AG04450 (cell line): ENCODE measurements at places on chromosomes 2 and 18.
A peak's percentile ranks its signal among the peaks of the same experiment; 100 is the strongest.

DNA sequence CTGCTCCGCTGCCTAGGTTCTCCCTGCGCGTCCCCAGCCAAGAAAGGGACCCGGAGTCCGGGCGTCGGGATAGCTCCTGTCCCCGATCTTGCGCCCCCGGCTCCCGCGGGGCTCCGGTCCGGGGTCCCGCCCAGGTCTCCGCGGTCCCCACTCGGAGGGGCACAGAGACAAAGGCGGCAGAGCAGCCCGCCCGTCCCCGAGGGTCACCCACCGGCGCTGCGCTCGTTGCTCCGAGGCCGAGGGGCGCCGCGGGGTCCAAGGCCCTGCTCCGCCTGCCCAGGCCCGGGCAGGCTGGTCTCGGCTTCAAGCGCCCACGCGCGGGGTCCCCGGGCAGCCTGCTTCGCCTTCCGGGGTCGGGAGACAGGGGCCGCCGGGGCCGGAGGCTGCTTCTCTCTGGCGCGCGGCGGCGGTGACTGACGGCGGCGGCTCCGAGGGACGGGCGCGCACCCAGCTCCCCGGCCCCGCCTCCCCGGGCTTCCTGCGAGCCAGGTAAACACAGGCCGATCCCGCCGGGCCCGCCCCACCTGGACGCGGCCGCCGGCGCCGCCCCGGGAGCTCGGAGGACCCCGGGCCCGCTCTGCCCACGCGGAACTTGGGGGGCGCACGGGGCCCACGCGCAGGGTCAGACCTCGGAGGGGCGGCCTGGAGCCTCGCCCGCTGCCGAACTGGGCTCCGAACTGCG, at the start of gene MBP:
TSS of gene MBP (minus strand) at position 415 of the 682 bp plus-strand sequence. CDS start 27,522 bp downstream, outside the sequence.
- DNase-seq, result no peak

GRCh38 chr2:108932736-108933332, 56.2 kb downstream of the EDAR start:
- DNase-seq, result no peak

DNA sequence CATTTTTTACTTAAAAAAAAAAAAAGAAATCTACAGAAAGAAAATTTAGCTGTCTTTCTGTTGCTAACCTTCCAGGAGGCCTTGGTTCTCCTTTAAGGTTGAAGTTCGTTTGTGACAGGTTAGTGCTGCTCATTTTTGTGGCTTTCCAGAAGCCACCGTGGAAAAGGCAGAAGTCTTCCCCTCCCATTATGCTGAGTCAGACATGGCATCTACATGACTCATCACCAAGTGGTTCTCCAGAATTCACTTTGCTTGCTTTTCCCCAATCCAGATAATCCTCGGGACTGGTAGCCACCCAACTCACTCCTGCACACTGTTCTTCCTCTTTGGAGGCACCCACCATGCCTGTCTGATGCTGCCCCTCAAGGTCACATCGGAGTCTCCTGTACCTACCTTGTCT, 228.7 kb downstream of the PIK3C3 start:
- DNase-seq, result peak; percentile 16

DNA sequence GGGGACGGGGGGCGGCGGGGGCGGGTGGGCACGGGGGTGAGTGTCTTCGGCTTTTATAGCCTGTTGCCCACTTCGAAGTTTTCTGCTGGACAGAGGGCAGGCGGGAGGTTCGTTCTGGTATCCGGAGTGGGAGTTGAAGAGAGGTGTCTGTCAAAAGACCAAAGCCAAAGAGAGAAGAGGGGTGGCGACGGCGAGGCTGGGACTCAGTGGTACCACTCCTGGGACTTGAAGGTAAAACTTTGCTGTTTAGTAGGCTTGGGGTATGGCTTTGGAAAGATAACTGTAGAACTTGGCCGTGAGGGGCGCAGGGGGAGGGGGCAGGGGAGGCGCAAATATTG, 215.8 kb upstream of the DTNA start:
- no peak for DNase-seq

GRCh38 chr2:227450926-227451654, 20.9 kb upstream of the AGFG1 start:
- no peak for DNase-seq

- DNase-seq, result peak; percentile 11
Observed at GRCh38 chr2:101349893-101350662, 37.2 kb downstream of the CREG2 start.

- DNase-seq, result no peak
Observed at GRCh38 chr2:165897726-165898125, 55.9 kb downstream of the TTC21B start.

DNA sequence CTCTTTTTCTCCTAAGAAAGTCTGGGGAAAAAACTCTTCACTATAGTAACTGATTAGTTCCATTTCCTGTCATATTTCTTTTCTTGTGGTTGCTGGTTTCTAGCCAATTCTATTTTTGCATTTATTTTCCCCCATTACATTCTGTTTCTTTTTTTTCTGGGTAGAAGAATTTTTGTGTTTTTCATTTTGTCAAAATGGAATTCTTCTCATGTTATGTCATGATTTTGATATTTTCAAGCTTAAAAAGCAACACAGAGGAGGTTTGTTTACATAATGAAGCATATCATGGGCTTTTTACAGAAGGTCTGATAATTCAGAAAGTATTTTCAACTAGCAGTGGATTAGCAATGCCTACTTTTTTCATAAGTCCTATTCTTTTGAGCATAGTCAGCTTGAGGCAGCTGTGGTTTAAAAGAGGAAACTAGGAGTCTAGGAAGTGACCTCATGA, 102.0 kb downstream of the MAP2 start:
- peak; percentile 67 for DNase-seq

DNA sequence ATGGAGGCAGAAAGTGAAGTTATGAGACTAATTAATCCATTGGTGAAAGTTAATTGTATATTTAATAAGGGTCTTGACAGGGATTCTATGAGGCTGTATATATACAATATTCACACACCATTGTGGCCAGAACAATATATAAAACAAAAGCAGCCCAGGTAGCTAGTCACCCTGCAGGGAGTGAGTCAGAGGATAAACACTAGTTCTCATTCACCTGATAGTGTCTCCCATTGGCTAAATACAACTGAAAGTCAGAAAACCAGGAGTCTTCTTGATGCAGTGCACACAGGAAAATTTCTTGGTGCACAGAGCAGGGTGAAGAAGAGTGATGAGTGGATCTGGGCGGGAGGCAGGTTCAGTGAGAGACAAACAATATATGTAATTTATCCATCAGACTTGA, 465.2 kb downstream of the ERBB4 start:
- no peak for DNase-seq

- no peak for DNase-seq
Observed at GRCh38 chr2:96656540-96656939, 14.0 kb downstream of the FER1L5 start.

DNA sequence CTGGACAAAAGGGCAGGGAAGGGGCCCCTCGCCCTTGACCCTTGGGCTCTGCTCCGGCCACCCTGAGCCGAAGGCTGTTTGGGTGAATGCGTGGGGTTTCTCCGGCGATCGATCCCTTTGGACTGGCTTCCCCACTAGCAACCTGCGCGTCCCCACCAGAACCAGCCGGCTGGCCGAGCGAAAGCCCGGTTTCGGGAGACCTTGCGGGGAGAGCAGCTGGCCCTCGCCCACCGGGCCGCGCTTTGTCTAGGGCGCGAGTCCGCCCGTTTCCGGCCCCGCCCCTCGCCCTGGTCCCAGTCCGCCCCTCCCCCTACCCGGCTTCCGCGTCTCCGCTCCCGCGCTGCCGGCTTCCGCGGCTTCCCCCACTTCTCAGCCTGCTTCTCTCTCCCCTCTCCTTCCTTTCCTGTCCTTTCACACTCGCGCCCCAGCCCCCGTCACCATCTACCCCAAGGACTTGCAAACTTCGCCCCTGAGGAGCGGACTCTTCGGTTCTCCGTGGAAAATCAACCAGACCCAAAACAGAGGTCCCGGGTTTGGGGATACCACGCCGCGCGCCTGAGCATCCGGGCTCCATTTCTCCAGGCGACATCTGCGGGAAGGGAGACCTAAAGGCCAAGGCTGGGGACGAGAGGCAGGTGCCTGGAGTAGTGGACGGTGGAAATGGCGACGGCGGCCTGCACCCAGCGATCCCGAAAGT, 48.0 kb upstream of the ATP6V1B1 start:
- no peak for DNase-seq

DNA sequence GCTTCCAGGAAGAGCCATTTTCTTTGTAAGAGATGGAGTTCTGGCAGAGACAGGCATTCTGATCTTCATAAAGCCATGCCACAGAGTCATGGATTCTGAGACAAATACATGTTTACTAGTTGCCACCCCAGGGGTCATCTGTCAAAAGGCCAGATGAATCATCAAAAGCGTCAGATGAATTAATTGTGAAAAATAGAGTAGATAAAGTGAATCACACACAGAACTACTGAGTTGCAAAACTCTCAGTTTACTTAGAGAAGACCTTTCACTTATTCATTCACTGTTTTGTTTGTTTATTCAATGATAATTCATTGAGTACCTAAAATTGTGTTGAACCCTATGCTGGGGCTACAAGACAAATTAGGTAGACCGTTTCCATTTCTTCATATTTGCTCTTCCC, 157.7 kb upstream of the SERPINE2 start:
- no peak for DNase-seq

DNA sequence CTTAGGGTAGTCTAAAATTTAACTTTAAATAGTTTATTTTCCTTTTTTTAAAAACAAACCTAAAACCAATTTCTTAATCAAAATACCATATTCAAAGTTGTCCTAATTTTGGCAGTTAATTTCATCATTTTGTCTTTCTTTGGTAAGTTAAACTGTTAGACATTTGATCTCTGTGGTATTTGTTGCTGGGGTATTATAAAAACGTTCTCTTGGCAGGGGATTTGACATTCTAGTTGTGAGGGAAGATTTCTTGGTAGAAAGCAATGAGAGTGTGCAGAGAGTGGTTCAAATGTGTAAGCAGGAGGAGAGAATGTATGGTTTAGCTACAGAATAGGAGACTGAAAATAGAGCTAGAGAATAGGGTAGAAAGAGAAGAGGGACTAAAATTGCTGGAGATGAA, 14.6 kb downstream of the GULP1 start:
- no peak for DNase-seq

- no peak for DNase-seq
Observed at GRCh38 chr18:77111449-77111848, 21.1 kb downstream of the MBP start.

GRCh38 chr2:147937744-147938349, 82.7 kb downstream of the ORC4 start:
- no peak for DNase-seq

GRCh38 chr2:25822190-25823117, 55.8 kb downstream of the ASXL2 start:
- no peak for DNase-seq

DNA sequence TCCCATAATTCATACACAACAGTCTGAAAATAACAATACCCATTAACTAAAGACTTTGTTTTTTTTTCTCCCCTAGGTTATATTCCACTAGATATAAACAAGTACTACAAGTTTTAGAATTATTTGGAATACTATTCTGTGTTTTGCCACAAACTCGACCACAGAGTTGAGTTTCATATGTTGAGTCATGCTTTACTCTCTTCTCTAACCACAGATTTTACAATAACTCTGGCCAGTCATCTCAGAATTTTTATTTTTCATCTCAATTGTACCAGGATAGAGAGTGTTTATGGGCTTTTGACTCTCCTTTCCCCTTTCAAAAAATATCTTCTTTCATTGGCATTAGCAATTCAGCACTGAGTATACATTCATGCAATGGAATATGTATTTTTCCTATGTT, 348.7 kb upstream of the GALNT5 start:
- DNase-seq, result peak; percentile 46

- DNase-seq, result no peak
Observed at GRCh38 chr2:240209493-240209892, 69.0 kb upstream of the OTOS start.

GRCh38 chr2:128026448-128027277, 1.2 kb downstream of the SAP130 start:
- no peak for DNase-seq

GRCh38 chr2:159998961-159999360, 63.5 kb downstream of the PLA2R1 start:
- DNase-seq, result no peak

DNA sequence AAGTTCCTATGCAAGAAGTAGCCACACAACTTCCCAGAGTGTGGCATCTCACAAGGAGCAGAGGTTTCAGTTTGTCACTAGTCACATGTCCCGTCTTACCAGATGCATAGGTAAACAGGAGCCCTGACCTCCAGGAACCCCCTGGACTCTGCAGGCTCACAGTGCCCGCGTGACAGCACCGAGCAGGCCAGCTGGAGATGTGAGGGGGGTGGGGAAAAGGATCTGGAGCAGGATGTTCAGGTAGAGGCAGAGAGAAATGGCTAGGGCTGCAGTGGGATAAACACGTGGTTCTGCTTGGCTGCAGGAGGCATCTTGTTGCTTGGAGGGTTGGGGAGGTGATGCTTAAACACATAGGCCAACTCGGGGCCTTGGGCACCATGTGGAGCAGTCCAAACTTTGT, 54.2 kb downstream of the IMPA2 start:
- no peak for DNase-seq

DNA sequence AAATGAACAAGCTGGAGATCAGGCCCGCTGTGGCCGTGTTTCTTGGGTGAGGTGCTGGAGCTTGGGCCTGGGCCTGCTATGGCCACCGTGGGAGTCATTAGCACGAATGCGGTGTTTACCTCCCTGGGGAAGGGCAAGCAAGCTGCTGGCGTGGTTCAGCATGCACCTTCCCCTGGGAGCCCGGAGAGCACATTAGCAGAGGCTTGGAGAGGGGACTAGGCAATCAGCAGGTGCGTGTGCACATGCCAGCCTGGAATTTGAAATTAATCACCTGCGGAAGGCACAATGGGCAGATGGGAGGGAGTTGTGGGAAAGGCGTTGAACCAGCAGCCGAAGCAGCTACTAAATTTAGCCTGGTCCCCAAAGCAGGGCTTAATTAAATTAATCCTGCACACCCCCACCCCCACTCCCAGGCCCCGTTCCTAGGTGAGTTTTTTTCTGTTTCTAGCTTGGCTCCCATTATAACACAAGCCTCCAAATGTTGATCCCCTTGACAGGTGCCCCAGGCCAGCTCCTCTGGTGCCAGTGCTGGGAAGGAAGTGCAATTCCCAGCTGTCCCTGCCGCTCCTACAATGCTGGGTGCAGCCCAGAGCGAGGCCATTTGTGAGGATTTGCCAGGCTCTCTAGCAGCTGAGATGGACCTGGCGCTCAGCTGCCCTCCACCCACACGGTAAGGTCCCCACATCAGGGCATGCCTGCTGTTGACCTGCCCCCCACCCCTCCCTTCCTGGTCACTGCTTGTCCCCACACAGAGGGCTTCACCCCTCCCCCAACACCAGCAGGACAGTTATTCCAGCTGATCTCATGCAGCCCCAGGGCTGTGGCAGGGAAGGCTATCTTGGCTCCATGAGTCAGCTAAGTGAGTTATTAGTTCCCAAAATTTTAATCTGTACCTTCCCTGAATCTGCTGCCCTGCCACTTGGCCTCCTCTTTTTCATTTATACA, 115.0 kb downstream of the ZBTB7C start:
- DNase-seq, result no peak
